ENCODE measurements at places on chromosomes 2 and 18.

GRCh38 chr2:66346231-66346664 is 88.7 kb upstream of the MEIS1 start:
- no peak for DNase-seq

DNA sequence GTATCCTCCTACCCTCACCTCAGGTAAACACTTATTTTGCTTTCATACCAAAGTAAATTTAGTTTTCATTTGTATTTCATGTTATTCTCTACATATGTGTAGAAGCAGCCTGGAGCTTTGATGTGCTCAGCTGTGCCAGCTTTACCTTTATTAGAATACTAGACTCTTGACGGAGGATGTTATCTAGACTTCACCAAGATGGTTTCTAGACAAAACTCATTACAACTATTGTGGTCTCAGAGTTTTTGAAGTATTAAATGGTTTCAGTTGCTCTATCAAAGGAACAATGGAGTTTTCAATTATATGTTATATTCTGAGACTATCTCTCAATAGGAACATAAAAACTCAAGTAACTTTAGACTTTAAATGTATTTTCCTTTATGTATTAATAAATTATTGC is 5.0 kb upstream of the IL18RAP start:
- no peak for DNase-seq

GRCh38 chr2:230347659-230348305 is 20.8 kb downstream of the SP140L start:
- peak; percentile 70 for DNase-seq

DNA sequence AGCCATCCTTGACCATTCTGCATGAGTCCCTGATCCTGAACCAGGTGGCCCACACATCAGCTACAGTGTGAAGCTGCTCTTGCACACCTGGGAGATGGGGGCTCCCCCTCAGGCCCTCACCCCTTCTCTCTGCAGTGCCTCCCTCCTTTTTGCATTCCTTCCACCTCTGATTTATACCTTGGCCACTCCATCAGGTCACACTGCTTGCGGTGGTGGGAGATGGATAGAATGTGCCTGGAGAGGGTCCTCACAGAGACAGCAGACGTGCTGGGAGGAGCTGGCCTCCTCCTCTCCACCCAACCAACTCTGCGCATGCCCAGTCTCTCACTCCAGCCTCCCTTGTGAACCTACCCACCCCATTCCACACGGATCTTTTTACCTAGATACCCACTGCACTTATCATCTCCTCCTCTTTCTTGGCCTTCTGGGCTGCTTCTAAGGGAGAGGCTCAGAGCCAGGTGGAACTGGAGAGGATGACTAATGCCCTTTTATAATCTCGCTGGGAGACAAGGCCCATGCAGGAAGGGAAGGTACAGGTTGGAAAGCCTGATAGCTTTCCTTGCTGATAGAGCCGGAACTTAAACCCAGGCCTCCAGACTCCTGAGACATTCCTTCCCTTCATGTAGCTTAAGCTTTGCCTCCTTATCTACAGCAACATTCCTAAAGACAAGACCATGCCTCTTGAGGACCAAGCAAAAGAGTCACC is 205.1 kb downstream of the ZBTB7C start:
- DNase-seq, result no peak

DNA sequence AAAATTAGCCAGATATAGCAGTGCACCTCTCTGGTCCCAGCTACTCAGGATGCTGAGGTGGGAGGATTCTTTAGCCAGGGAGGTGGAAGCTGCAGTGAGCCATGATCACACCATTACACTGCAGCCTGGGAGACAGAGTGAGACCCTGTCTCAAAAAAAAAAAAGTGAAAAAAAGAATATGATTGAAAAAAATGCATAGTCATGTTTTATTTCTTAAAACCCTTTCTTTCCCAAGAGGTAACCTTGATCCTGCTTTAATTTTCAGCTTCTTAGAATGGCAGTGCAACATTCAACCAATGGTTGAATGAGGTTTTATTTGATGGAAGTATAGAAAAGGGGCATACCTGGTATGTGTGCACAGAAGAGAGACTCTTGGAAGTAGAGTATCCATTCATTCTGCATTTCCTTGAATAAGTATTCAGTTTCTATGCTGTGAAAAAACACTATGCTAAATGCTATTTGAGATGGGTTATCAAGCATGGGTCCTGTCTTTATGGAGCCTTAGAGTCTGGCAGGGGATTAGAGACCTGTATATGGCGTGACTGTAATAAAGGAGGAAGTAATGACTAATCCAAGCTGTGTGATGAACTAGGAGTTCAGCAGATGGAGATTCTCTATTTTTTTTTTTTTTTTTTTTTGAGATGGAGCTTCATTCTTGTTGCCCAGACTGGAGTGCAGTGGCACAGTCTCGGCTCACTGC is 146.3 kb downstream of the WDSUB1 start:
- no peak for DNase-seq

DNA sequence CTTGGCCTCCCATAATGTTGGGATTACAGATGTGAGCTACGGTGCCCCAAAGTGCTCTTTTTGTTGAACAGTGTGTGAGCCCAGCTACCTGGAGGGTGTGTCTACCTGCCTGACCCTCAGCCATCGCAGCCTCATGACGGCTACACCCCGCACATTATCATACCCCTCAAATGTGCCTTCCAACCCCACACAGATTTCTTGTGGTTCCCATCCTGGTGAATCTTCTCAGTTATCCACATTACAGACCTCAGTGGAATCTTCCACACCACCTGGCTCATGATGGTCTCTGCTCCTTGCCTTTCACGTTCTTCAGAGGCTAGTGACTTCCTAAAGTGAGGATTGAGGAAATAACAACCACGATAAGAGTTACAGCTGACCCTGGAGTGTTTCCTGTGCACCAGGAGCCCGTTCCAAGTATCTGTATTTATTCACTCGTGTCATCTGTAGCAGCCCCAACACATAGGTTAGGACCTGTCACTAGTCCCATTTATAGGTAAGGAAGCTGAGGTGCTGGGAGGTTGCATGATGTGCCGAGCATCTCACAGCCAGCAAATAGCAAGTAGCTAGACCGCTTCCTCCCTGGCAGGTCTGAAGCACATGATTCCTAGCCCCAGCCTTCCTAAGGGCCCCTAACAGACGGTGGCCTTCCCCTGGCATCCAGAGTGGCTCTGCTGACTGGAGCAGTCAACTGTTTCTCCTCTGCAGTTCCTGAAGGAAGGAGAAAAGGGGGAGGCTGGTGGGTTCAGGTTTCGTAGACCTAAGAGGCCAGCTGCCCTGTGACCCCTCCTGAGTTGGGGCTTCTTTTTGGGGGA is 47.3 kb downstream of the TCF7L1 start:
- DNase-seq, result no peak

GRCh38 chr18:41524674-41525470 is 430.2 kb upstream of the PIK3C3 start:
- no peak for DNase-seq

DNA sequence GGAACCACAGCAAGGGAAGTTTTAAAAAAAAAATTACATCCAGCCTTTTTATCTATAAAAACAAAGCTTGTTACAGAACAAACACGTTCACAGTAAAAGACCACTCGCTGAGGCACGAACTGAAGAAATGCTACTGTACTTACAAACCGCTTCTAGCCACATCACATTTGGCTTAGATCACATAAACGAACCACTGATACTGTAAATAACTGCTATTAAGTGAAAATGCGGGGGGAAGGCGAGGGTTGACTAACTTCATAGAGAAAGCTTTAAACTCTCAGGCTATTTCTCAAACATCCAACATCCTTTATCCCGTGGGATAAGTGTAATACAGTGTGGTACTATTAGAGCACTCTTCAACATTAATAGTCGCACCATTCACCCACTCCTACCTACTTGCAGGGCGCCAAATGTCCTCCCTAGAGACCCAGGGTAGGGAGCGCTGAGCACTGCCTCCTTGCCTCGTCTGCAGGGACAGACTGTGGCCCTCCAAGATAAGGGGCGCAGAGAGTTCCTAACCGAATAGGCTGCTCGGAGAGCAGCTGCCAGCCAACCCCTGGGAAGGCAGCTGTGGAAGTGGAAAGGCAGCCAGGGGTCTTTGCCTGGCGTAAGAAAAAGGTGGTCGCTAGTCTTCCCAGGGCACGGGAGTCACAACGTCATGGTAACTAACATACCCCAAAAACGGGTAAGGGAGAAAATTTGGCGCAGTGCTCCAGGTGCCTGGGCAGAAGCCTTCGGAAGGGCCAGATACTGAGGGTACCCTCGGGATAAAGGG is 854 bp downstream of the GPR155 start:
- peak; percentile 52 for DNase-seq

DNA sequence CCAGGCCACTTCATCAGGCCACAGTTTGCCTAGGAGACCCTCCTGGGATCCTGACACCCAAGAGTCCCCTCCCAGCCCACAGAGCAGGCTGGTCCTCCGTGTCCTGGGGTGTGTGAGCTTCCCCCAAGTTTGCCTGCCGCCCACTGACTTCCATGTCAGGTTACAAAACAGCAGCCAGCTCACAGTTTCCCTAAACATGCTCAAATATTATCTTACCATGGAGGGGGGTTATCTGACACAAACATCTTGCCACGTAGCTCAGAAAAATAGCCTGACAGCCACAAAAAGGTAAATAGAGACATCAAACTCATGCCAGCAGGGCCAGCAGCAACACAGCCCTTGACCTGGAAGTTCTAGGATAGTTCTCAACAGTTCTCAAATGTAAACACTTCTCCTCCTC is 346.5 kb downstream of the TNS1 start:
- DNase-seq, result no peak

DNA sequence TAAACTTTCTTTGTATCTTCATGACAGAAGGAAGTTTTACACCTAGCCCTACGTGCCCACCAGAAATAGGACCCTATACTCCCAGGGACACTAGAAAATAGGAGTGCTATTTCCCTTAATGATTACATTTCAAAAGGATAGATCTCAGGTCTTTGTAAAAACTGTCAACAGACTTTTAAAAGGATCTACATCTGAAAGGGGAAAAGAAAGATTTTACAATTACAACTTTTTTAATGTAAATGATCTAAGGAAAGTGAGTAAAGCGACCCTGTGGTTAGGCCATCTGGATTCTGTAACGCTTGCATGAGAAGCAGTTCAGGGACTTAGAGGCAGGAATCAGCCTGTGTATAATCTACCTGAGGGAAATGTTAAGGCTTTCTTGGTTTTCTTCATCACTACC is 431.8 kb upstream of the MC4R start:
- no peak for DNase-seq
